Erythroblast (primary cell): ENCODE measurements at places on chromosomes 5 and 9.

GRCh38 chr5:80147119-80147815, 108.6 kb downstream of the SERINC5 start:
- no peak for DNase-seq

DNA sequence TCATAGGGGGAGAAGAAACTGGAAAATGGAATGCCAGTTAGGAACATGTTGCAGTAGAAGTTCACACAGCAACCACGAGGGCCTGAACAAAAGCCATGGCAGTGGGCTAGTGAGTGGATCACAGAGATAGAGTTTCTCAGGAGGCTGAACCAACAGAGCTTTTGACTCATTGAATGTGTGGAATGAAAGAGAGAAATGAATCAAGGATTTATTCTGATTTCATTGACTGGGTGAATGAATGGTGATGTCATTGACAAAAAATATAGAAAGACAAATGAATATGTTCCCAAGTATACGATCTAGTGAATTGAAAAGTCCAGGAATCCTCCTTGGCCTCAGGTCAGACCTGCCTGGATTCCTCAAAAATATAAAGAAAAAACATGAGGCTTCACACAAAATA, 99.2 kb downstream of the ZNF462 start:
- no peak for DNase-seq

GRCh38 chr9:107874591-107875369, 385.2 kb upstream of the KLF4 start:
- no peak for DNase-seq

GRCh38 chr5:166947045-166947444, 1344.4 kb upstream of the WWC1 start:
- DNase-seq: no peak

DNA sequence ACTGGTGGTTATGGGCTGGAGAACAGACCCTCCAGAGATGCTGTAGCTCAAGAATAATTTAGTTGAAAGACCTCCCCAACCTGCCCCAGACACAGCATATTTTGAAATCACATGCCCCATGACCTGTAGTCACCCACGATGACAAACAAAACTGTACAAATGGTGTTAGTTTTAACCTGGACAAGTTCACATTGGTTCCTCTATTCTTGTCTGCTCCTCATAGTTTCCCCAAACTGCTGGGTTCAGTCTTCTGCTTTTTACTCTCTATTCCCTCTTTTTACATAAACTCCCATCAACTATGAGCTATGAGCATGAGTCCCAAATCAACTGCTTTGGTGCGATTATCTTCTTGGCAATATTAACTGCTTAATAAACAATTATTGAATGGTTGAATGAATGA, 365.3 kb upstream of the CLINT1 start:
- DNase-seq: no peak

DNA sequence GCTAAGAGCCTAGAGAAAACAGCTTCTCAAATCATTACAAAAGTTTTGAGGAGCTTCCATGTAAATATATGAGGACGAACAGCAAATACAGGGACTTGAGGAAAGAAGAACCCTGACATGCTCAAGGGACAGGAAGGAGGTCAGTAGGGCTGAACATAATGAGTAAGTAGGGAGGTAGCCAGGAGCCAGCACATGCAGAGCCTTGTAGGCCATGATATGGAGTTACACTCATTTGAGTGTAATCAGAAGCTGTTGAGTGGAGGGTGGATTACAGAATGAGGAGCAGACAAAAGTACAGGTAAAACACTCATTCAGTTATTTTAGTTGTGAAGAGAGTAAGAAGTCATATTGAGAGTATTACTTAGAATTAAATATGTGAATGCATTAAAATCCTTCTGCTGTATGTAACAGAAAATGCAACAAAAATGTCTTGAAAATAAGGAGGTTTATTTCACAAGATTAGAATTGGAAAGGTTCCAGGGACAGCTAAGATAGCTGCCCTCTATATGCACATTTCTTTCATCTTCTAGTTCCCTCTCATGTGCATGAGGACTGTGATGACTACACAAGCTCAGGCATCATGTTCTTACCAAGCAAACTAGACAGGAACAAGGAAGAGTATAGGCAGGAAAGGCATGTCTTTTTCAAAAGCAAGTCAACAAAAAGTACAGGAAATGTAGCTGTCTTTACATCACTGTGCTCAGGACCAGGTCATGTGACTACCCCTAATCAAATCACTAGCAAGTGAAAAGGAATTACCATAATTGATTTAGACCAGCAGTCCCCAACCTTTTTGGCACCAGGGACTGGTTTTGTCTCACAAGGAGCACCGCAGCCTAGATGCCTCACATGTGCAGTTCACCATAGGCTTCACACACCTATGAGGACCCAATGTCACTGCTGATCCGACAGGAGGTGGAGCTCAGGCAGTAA, 87.2 kb downstream of the TMEM232 start:
- DNase-seq: no peak
